Hematopoietic multipotent progenitor cell (in vitro differentiated cells): ENCODE measurements at places on chromosomes 11 and 22. TPM values are rescaled to one million over a fixed set of nuclear protein-coding genes. Genes with fewer than 3 reads are reported as not detected.

COMT gene
- total RNA-seq, result 416 TPM

- DNase-seq, result peak; percentile 87
Measured at GRCh38 chr11:102268083-102268984, 49.0 kb upstream of the BIRC3 start.

DNA sequence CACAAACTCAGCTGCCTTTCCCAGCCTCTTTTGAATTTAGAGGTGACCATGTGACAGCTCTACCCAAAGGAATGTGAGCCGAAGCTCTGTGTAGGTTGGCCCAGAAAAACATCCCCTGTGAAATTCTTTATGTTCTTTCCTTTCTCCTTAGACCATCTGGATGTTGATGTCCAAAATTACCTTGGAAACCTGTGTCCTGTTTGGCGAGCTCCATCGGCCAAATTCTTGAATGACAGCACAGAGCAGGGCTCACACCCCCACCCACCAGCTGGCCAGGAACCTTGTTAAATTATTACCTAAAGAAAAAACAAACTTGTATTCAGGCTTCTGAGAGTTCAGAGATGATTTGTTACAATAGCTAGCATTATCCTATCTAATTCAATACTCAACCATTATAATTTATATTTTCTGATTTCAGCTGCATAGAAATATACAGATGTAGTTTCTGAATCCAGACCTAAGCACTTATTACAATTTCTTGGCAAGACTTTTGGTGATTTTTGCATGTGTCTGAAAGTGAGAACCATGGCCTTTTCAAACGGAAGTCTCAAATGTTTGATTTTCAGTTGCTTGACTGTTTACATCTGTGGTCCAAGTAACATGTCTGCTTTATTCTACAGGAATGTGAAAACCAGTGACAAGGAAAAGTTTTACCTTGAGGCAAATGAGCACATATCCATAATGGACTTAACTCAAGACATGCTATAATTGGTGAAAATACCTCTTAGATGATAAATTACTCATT lies 554.2 kb downstream of the NTM start:
- no peak for DNase-seq

DNA sequence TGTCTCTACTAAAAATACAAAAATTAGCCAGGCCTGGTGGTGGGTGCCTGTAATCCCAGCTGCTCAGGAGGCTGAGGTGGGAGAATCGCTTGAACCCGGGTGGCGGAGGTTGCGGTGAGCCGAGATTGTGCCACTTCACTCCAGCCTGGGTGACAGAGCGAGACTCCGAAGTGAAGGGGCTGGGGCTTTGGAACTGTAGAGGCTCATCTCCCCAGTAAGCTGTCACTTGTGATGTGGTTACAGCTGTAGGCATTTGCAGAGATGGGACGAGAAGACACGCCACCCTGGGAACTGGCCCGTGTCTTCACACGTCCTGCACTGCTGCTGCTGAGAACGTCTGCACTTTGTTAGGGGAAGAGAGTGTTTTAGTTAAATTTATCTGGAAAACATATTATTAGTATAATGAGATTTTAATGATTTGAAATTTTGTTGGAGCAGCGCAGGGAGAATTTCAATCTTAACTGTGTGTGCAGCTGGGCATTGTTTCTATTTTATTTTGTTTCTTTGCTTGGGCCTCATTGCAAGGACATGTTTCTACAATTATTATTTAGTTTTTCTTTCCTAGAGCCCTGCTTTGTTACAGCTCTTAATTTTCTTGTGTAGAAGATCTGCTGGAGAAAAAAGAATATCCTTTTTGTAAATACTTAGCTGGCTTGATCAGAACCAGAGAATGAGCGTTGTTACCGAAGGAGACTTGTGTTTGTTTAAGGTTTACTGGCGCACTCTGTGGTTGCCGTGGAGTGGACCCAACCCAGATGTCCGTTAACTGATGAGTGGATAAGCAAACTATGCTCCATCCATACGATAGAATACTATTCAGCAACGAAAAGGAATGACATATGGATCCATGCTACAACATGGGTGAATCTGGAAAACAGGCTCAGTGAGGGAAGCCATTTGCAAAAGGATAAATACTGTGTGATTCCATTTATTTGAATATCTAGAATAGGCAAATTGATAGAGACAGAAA lies 18.4 kb downstream of the PARVB start:
- DNase-seq, result no peak

GRCh38 chr11:8341996-8342395 lies 78.3 kb upstream of the LMO1 start:
- no peak for DNase-seq

DNA sequence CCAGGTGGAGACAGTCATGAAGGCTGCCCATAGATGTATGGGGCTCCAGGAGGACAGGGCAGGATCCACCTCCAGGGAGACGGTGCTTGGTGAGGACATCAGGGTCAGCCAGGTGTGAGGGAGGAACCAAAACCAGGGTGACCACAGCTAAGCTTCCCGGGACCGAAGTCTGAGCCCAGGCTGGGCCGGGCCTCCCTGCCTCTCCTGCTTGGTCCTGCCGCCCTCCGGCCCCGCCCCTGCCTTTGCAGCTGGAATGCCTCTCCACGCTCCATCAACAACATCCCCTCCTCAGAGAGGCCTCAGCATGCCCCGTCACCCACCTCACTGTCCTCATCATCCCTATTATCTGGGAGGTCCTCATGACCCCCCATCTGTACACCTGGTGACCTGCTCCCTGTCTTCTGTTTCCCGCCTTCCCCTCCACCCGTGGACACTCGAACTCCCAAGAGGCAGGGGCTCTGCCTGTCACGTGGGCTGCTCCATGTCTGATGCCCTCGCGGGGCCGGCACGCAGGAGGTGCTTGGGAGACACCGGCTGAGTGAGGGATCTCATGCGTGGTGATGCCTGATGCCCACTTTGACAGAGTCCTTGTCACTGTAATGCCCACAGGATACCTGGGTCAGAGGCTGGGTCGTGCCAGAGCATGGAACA lies 59.4 kb downstream of the RTL6 start:
- DNase-seq, result no peak

DNA sequence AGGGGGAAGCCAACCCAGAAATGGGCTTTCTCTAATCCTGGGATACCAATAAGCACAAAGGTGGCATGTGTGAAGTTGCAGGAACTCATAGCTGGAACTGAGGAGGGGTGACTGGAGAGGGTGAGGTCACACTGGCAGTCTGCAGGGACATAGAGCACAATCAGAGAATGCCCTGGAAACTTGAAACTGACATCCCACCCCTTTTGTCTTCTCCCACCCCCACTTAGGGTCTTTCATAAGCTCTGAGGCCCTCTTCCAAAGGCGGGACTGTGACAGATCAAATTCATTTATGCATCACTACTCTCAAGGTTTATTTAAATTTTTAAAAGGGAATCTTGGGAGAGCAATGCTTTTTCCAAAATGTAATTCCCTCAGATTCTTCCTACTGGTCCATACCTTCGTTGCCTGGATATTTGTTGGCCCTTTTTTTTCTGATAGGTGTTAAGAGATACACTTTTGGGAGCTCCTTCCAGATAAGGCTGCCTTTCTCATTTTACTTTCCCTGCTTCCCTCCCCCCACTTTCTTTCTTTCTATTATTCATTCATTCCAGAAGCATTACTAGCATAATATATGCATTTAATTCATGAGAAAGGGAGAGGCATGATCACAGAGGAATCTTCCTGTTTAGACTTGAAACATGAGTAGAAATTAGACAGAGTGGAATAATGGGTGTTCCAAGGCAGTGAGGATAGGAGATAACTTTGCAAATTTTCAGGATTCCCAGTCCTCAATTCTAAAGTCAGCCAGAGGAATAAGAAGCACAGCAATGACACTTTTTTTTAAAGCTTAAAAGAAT lies 14.8 kb downstream of the OR51E2 start:
- no peak for DNase-seq

TRIM29 gene
- under 0.01 TPM for total RNA-seq

DNA sequence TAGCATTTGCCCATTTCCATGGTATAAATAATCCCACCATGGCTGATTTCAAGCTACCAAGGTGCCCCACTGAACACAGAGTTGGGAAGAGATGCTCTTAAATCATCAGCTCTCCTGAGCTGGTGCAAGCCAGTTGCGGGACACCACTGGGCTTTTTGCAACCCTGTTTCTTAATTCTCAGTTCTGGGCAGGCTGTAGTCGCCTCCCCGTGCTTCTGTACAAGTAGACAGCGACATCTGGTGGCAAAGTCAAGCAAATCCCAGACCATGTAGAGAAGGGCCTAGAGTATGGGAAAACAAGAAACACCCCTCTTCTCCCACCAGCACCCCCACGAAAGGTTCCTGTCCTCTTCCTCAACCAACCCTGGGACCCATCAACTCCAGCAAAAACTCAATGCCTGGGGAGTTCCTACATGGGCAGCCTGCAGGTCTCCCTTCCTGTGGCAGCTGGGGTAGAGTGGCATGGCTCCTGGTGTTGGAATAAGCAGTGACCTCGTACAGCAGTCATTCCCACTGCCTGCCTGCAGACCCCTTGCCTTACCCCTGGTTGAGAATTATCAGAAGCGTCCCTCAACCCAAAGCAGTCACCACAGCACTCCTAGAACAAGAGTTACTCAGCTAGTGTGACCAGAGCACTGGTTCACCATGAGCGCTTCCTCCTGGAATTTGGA lies 68.4 kb downstream of the IGLL5 start:
- peak; percentile 80 for DNase-seq

DNA sequence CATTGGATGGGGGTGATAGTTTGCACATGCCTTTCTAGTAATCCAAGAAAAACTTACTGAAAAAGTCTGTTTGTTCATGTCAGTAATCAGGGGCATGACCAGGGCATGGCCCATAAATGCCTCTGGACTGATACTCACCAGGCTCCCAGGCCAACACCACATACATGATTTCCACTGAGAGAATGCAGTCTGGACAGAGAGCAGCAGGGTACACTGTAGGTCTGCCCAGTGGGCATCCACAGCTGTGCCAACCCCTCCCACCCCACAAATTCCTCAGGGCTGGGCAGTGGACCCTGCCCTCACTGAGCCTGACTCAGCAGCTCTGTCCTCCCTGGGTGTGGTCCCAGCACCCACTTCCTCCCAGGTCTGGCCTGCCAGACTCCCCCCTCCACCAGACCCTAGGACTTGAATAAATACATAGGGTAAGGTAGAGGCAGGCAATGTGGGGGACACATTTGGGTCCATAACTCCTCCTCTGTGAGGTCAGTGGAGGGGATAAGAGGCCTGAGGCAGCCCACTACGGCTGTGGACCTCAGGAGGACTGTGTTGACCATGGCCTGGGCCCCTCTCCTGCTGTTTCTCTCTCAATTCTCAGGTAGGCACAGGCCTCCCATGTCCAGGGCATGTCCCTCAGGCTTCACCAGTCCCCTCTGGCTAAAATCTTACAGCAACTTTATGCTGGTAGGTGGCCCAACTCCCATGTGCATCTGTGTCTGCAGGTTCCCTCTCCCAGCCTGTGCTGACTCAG lies 92.2 kb upstream of the TOP3B start:
- no peak for DNase-seq

DNA sequence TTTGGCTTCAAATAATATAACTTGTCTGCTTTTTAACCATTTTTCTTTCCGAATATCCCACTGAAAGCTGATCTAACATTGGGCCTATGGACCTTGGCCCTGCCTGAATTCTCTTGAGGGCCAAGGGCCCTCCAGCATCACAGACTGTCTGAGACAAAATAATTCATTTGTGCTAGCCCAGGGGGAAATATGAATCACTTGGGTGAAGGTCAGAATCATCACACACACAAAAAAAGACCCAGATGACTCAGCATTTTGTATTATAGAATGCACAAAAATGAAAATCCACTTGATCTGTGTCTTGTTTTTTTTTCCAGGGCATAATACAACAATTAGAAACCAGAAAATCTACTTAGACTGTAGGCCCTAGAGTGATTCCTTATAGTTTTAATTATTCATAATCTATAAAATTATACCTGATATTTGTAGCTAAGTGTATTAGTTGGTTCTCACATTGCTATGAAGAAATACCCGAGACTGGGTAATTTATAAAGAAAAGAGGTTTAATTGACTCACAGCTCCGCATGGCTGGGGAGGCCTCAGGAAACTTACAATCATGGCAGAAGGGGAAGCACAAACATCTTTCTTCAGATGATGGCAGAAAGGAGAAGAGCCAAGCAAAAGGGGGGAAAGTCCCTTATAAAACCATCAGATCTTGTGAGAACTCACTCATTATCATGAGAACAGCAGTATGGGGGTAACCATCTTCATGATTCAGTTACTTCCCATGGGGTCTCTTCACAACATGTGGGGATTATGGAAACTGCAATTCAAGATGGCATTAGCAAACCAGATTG lies 15.6 kb upstream of the RDX start:
- peak; percentile 19 for DNase-seq
